COR-L47 (cell line): ENCODE measurements at places on chromosomes 5 and 9.

DNA sequence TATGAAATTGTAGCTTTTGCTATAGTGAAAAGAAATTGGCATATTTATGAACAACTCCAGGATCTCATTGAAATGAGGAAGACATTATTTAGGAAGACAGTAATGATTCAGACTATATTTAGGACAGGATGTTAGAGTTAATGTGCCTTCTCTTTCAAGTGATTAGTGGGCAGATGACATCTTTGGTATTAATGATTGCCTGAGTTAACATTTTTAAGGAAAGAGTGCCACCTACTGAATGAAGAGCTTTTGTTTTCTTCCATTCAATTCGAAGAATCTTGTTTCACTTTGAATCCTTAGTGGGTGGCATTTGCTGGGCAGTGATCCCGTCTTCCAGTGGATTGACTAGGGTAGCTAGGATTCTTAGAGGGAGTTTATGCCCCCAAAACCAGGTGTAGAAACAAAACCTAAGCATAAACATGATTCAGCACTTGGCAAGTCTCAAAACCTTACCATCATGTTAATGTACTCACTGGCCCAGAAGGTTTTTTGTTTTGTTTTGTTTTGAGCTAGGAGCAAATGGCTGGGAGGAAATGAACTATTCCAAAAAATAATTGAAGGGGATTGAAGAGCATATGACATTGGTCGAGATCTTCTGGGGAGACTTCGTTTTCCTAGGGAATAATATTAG lies 23.2 kb downstream of the MAP3K1 start:
- DNase-seq = peak; percentile 37

DNA sequence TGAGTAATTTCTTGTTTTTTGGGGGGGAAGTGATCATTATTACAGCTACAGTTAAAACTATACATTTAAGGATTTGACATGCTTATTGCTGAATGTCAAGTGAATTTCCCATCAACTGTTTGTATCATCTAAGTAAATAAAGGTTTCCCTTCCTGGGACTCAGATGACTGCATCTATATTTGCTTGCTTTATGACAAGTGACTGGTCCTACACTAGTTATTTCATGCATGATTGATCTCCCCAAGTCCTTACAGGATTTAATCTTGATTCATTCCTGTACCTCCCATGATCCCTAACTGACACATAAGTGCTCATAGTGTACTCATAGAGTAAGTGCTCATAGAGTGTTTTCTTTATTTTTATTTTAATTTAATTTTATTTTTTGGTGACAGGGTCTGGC lies 2.8 kb downstream of the TXNDC8 start:
- DNase-seq = no peak

GRCh38 chr5:128857076-128857677 lies 108.1 kb upstream of the SLC27A6 start:
- DNase-seq = no peak

- no peak for DNase-seq
Measured at GRCh38 chr5:74810915-74811314, 43.9 kb downstream of the NSA2 start.

GRCh38 chr5:26761045-26761444 lies 277.3 kb downstream of the CDH9 start:
- DNase-seq = peak; percentile 80

GRCh38 chr9:14525856-14526255 lies 167.4 kb downstream of the ZDHHC21 start:
- DNase-seq = peak; percentile 10

DNA sequence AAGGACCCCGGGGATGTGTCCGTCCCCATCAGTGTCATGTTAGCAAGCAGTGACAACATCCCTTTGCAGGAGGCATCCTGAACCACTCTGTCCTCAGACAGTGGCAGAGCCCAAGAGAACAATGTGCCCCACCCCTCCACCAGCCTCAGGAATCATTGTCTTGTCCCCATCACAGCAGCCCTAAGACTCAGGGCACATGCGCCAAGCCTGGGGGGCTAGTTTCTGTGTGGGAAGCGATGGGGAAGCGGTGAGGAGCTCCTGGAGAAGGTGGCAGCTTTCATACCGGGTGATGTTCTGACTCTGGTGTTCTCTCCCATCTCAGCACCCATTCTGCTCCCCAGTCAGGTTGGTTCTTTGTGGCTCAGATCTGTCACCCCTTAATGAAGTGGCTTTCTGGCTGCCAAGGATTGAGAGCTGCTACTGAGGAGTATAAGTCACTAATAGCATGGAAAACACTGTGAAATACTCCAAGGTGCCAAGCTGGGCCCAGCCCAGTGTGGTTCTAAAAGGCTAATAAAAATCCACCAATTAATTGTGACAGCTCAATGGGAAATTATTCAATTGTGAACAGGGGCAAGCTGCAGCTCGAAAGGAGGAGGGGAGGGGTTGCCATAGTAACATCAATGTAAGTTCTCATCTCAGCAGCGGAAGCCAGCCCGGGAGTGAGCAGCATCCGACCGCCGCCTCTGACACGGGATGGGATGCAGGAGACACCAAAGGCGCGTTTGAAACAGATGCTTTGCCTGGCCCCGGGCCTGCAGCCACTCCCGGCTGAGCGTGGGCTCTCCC lies 4.7 kb downstream of the QRFP start:
- no peak for DNase-seq

GRCh38 chr5:91477408-91477807 lies 94.3 kb upstream of the ARRDC3 start:
- no peak for DNase-seq

DNA sequence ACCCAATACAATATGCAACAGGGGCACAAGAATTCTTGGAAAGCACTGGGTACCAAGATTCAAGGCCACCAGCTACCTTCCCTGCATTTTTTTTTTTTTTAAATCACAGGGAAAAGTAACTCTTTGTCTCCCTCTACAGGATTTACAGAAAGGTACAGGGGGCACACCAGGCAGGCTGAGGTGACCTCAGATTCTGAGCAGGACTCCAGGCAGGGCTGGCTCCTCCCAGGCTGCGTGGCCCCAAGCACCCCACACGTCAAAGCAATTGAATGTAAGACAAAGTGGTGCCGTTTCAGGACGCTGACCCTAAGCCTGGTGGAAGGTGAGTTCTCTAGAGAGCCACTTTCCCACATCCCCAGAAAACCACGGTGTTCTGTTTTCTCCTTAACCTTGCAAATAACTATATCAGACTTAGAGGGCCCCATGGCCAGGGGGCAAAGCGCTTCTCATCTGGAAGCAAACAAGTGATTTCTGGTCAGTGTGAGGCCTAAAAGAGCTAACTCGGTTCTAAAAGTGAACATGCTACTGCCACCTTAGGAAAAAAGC lies 222.6 kb downstream of the ROR2 start:
- peak; percentile 25 for DNase-seq

DNA sequence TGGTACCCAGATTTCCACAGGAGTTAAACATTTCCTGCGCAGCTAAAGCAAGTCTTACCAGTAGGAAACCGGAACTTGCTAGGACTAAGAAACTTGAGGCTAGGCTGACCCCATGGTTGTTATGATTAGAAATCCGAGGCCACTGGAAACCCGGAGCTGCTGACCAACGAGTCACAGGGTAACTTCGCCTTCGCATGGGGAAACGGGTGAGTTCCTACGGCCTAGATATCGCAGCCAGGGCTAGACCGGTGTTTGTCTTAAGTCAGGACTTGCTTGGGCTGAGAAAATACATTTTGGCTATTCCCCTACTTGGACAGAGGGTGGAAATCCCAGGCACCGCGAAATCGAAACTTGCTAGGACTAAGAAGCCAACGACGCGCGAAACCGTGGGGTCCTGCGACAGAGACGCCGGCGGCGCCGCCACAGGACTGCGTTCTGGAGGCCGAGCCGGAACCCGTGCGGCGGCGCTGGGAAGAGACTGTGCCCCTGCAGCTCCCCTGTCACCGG lies 1.6 kb upstream of the ANXA2R start:
- peak; percentile 68 for DNase-seq

- DNase-seq = no peak
Measured at GRCh38 chr5:35672995-35673394, 55.3 kb downstream of the SPEF2 start.

- no peak for DNase-seq
Measured at GRCh38 chr5:82513738-82514137, 235.6 kb upstream of the RPS23 start.

- DNase-seq = no peak
Measured at GRCh38 chr9:109249615-109250014, 71.2 kb downstream of the EPB41L4B start.

GRCh38 chr5:135743705-135744411 lies 90.6 kb upstream of the SLC25A48 start:
- DNase-seq = no peak

GRCh38 chr9:124122813-124123462 lies 111.4 kb downstream of the LHX2 start:
- DNase-seq = no peak

GRCh38 chr5:60541980-60542379 lies 158.0 kb downstream of the DEPDC1B start:
- DNase-seq = no peak

DNA sequence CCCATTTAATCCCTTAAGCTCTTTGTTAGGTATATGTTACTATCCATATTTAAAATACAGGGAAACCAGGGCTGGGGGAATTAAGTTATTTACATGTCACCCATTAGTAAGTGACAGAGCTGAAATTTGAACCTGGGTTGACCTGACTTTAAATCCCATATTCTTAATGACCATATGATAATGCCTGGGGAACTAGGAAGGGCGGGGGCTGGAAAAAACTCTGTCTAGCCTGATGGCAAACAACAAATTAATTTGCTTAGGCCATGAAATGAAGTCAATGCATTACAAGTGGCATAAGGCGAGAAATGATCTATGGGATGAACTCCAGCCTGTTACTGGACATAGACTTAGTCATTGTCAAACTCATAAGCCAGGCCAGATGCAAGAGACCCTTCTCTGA lies 325.7 kb upstream of the WWC1 start:
- DNase-seq = no peak

GRCh38 chr5:56610093-56610698 lies 205.2 kb upstream of the MAP3K1 start:
- no peak for DNase-seq

DNA sequence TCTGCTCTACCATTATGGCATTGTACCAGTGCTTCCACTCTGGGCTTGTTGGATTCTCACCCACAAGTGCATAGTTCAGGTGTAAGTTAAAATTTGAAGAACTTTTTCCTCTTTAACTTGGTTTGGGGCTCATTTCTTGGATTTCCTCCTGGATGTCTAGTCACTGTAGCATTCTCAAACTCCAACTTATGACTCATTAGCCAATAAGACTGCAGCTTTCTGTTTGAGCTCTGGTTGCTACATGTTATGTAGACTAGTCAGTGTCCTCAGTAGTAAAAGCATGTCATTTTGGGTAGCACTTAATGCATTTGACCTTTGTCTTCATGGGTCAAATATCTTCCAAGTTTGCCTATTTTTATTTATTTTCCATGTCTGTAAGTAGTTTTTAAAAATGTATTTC lies 790.8 kb downstream of the BRINP1 start:
- DNase-seq = no peak

DNA sequence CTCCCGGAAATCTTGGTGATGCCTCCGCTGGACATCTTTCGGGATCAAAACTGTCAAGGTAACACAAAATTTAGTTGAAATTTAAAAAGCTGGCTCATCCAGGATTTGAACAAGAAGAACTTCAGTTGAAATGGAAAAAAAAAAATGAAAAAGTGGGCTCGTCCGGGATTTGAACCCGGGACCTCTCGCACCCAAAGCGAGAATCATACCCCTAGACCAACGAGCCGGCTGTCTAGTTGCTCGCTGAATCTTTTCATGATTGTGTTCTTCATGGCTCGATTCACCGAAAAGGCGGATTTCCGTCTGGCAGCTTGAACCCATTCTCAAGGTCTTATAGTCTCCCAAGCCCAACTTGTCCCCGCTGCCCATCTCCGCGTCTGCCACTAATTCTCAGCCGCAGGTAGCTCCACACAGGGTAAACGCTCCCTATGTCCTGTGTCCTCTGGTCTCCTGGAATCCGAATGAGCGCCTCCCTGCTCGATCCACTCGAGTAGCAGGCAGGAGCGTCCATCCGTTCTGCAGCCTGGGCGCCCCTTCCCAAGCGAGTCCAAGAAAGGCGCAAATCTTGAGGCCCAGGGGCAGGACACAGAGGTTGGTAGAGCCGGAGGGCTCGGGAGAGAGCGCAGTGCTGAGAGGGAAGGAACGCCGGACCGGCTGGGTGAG lies 16.2 kb downstream of the TRIM7 start:
- no peak for DNase-seq

DNA sequence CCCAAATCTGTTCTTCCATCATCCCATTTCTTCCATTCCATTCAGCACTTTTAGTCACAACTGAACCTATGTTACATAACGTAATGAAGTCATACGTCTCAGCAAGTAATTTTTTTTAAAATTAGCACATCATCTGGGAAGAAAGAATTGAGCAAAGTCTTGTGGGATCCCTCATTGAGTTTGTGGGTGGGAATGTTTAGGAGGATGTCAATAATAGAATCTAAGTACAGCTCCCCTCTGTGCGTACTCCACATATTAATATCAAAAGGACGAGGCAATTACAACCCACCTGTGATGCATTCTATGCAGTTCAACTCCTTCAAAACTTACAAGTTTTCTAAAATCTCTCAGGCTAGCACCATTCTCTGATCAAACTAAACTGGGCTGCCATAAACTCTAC lies 526.3 kb downstream of the AGTPBP1 start:
- no peak for DNase-seq

- DNase-seq = no peak
Measured at GRCh38 chr5:58012102-58012501, 447.8 kb downstream of the PLK2 start.

DNA sequence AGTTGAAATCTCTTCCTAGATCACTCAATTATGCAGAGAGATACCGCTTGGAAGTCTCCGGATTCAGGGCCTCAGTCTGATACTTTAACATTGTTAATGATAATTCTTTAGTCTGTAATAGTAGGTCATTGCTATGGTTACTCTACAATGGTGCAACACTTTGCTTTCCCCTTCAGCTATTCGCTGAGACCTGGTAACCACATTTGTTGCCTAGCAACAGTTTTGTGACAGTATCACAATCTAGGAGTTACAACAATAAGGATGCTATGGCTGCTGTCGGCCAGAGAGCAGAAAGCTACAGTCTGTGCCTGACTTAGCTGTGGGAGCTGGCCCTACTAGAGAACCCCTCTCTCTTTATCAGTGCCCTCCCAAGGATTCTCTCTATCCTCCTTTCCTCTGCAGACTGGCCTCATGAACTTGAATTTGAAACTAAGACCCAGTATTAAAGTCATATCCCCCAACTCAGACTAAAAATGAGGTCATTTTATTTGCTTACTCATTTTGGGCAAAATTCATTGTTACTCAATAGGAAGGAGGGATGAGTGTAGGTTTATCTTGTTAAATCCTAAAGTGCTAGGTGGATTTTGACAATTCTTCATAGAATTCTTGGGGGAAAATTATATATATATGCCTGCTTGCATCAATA lies 39.3 kb downstream of the NR2F1 start:
- peak; percentile 92 for DNase-seq

GRCh38 chr5:176776141-176776865 lies 34.1 kb upstream of the UNC5A start:
- DNase-seq = no peak

- DNase-seq = no peak
Measured at GRCh38 chr5:405421-405820, 37.6 kb upstream of the EXOC3 start.

- DNase-seq = no peak
Measured at GRCh38 chr5:141503681-141504080, 14.8 kb downstream of the PCDHGC5 start.
